CD4-positive, alpha-beta T cell treated with Interleukin-2 at 100 ng/mL for 4 hours (primary cell): ENCODE measurements at places on chromosomes 4 and X.

DNA sequence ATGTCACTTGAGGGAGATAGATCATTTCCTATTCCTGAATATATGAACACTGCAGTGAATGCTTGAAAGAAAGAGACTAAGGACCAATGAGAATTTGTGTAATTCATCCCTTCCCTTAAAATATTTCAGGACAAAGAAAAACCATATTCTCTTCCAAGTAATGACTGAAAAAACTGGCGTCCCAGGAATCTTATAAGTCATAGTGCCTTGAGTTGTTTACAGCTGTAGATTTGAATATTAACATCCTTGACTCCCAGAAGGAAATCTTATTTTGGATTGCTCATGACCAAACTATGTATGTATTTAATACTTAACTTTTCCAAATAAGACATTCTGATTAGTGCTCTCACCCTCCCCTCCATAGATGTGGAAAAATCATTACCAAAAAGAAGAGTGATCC lies 55.5 kb downstream of the CLDN22 start:
- no peak for DNase-seq

DNA sequence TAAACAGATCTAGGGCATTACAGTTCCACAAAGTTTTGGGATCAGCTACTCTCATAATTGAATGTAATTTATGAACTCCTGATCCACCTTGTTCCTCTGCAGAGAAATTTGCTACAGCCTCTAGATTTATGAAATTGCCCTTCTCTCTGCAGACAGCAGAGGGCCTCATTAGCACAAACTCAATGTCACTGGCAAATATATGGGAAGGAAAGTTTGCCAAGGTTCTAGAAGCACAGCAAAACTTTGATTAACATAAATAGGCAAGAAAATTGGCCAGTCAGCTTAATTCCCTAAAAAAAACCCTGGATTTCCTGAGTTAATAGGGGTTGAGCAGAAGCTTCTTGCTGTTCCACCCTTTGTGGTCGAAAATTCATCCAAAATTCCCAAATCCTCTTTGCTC lies 31.5 kb downstream of the PRPS1 start:
- DNase-seq: peak; percentile 56

DNA sequence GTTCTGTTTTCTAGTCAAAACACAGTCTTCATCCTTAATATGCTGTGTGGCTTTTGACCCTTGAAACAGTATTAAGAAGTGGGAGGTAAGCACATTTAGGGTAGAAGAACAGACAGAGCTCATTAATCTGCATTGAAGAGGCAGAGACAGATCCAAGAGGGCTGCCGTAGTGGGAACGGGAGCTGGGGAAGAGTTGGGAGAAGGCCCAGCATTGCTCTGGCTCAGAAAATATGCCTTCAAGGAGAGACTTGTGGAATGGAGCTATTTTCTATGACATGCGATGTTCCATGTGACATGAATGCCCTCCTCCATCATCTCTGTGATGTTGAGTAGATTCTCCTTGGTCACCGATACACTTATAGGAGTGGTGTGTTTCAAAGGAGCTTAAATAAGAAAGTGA lies 273.3 kb upstream of the BOD1L1 start:
- no peak for DNase-seq

DNA sequence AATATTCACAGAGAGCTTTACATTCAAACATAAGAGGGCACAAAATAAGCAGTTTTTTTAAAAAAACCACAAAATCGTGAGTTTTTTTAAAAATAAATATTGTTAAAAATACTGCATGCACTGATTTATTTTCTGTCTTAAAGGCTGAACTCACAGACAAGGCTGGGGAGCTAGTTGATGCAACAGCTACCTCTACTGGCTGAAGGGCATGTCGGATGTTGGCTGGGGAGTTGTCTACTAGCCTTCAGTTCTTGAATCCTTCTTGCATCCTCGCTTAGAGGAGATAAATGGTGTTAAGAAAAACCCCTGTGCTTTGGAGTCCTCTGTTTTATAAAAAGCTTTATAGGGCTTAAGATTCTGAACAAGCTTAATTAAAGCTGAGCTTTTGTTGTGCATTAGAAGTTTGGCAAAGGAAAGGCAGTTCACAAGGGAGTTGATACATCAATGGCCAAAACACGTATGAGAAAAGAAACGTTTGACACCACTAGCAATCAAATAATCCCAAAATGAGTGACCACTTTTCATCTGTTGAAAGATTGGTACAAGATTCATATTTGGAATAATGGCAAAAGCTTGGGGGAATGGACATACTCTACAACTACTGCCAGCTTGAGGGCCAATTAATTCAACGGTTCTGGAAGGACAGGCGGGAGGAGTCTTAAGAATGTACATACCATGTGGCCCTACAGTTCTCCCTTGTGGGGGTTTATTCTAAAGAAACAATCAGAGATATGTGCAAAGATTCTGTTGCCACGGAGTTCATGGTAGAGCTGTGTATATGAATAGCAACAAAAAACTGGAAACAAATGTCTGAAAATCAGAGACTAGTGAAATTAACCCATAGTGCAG lies 94.7 kb downstream of the SEL1L3 start:
- peak; percentile 6 for DNase-seq

DNA sequence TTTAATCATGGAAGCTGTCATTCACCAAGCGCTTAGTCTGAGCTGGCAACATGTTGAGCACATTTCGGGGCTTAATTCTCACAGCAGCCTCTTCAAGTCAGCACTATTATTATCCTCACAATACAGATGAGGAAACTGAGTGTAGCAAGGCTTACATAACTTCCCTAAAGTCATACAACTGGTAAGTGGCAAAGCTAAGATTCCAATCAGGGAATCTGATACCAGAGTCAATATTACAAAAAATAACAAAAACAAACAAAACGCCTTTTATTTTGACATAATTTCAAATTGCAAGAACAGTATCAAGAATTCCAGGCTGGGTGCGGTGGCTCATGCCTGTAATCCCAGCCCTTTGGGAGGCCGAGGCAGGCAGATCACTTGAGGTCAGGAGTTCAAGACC lies 120.4 kb upstream of the DUSP21 start:
- DNase-seq: no peak

GRCh38 chr4:181877329-181877848 lies 365.8 kb upstream of the TENM3 start:
- DNase-seq: no peak

GRCh38 chr4:45578874-45579273 lies 545.0 kb downstream of the GABRG1 start:
- DNase-seq: no peak

- no peak for DNase-seq
These were observed 191.4 kb downstream of the NDST4 start for GRCh38 chr4:114921790-114922591.

DNA sequence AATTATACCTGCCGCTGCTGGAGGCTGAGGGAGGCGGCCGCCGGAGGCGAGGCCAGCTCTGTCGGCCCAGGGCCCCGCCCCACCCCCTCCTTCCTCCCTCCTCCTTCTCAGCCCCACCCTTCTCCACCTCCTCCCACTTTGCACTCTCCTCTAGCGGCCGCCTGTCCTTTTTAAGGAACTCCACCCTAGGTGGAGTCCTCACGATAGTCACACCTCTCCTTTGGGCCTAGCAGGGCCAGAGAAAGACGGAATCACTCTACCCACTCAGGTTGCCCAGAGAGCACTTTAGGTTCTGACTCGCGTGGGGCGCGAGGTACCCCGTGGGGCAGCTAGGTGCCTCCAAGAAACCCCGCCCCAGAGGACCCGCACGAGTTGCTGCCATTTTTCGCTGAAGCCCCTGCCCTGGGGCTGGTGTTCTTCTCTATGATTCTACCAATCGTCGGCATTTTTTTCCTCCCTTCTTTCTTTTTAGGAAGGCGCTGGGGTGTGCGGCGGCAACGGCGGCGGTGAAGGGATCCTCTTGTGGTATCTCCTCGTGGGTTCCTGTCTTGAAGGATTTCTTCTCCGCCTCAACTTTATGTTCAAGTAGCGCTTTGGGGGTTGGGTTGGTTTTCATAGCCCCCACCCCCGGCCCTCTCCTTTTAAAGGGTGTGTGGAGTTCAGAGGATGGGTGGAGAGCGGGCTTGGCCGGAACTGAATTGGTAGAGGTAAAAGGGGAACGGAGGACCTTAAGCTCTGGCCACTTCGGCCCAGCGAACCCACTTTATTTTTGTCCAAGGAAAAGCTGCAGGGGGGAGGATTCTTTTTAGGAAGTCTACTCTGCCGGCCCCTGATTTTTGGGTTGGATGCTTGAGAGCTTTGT lies at the start of gene KLF8:
TSS of gene KLF8 (plus strand) at position 136 of the 862 bp plus-strand sequence. CDS start 979 bp downstream, outside the sequence.
- DNase-seq: peak; percentile 38

DNA sequence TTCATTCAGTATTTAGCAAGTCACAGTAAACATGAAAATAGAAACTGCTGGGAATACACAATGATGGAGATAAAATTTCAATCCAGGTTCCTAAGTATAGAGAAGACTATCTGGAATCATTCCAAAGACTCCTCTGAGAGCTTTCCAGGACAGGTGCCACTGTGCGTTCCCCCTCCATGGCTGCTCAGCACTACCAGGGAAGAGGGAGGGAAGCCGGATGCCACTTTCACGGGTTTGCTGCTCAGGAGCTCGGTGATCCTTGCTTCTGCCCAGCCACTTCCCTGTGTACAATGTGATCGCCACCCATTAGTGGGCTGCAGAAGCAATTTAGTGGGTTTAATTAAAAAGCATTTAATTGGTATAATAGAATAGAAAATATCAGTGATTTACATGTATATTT lies 94.5 kb downstream of the FNIP2 start:
- no peak for DNase-seq

GRCh38 chr4:2861631-2862436 lies 18.2 kb downstream of the ADD1 start:
- no peak for DNase-seq

DNA sequence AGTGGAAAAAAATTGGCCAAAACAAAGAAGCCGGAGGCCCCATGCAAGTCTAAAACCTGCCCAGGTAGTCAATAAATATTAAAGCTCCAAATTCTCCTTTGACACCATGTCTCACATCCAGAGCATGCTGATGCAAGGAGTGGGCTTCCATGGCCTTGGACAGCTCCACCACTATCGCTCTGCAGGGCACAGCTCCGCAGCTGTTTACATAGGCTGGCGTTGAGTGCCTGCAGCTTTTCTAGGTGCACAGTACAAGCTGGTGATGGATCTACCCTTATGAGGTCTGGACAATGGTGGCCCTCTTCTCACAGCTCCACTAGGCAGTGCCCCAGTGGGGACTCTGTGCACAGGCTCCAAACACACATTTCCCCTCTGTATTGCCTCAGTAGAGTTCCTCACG lies 84.2 kb upstream of the LANCL3 start:
- DNase-seq: no peak

DNA sequence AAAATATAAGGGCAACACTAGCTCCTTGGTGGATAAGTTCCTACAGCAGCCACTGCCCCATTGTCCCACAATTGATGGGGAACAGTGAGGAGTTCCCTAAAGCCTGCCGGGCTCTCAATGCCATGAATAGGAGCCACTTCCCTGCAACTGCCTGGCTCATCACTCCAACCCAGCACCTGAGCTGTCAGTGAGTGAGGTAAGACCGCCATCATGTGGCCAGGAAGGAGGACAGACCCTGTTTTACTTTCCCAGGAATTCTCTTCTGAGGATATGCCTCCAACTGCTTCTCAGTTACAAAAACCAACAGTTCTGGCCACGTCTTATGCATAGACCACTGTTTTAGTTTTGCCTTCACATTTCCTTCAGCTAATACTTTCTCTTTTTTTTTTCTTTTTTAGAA lies 45.5 kb downstream of the SRPX start:
- DNase-seq: no peak

DNA sequence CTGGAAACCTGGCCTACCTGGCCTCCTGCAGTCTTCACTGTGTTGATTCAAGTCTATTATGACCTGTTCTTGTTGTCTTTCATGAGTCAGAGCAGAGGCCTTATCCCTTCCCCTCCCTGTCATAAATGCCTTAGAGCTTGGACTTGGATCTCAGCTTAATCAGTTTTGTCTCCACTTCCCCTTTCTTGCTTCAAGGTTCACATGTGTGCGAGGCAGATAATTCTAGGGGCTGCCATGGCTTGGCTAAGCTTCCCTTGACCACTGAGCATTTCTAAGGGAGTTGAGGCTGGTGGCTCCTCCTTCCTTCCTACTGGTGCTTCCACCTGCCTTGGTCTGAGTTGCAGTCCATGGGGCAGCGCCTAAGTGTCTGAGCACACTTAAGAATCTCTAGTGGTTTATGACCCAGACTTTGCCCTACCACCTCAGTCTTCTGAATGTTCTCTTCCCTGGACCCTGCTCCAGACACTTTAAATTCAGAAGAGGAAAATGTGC lies 1.7 kb upstream of the HEPH start:
- DNase-seq: no peak

- DNase-seq: peak; percentile 4
These were observed 626 bp downstream of the JADE3 start for GRCh38 chrX:46912603-46913491.

- DNase-seq: no peak
These were observed 73.7 kb upstream of the DUSP21 start for GRCh38 chrX:44770121-44770520.

DNA sequence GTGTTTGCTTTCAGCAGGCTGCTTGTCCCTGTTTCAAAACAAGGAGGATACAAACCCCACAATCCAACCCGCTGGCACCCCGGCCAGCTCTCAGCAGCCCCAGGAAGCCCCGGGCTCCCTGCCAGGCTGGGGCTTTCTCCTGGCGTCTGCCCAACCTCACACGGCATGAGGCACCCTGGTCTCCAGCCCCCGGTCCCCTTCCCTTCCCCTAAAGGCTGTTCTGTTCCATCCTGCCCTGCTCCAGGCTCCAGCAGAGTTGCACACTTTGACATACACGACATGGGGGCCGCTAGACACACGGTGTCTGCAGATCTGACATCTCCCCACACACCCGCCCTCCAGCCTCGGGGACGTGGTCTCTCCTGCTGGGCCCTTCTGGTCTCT lies 107.7 kb upstream of the ADRA2C start:
- DNase-seq: no peak

DNA sequence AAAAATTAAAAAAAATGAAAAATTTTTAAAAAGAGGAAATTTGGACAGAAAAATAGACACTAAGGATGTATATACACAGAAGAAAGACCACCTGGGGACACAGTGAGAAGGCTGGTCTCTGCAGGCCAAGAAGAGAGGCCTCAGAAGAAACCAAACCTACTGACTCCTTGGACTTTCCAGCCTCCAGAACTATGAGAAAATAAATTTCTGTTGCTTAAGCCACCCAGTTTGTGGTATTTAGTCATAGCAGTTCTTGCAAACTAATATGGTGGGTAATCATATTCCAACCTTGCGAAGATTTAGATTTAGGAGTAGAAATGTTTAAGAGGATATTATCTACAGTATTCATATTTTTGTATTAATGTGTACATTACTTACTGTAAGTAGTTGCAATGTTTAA lies 56.4 kb downstream of the COQ2 start:
- no peak for DNase-seq

DNA sequence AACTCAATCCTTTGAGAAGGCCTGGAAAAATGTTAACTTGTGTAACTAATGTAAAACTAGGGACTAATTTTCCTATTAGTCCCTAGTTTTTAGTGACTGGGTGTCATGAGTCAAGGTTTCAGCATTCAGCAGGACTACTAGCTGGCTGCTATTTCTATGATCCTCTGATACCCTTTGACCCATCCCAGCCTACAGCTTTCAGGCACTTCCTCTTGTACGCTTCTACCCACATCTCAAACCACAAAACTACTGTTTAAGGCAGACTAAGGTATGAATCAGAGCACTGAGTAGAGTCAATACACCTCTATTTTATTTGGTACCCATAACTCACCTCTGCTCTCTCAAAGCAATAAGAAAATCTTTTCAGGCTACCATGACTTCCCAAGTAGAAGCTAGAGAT lies 809.6 kb downstream of the PDHA2 start:
- DNase-seq: no peak

GRCh38 chr4:94926936-94927335 lies 169.2 kb downstream of the BMPR1B start:
- DNase-seq: no peak

GRCh38 chr4:102168580-102168979 lies 176.7 kb downstream of the SLC39A8 start:
- no peak for DNase-seq
